Retina (tissue), 1 donor: ENCODE measurements at places on chromosomes 16 and 17.

GRCh38 chr17:60827943-60828342 is 150.3 kb downstream of the BCAS3 start:
- no peak for DNase-seq

- no peak for DNase-seq
These were observed 15.3 kb downstream of the RNF43 start for GRCh38 chr17:58402047-58402446.

GRCh38 chr17:53630115-53630514 is 192.6 kb upstream of the KIF2B start:
- DNase-seq: no peak

GRCh38 chr17:40699371-40699770 is 4.2 kb downstream of the KRT24 start:
- DNase-seq: peak; percentile 44

- no peak for DNase-seq
These were observed 124.9 kb downstream of the CYLD start for GRCh38 chr16:50866806-50867205.

GRCh38 chr17:4534515-4534914 is 20.7 kb downstream of the MYBBP1A start:
- peak; percentile 19 for DNase-seq

DNA sequence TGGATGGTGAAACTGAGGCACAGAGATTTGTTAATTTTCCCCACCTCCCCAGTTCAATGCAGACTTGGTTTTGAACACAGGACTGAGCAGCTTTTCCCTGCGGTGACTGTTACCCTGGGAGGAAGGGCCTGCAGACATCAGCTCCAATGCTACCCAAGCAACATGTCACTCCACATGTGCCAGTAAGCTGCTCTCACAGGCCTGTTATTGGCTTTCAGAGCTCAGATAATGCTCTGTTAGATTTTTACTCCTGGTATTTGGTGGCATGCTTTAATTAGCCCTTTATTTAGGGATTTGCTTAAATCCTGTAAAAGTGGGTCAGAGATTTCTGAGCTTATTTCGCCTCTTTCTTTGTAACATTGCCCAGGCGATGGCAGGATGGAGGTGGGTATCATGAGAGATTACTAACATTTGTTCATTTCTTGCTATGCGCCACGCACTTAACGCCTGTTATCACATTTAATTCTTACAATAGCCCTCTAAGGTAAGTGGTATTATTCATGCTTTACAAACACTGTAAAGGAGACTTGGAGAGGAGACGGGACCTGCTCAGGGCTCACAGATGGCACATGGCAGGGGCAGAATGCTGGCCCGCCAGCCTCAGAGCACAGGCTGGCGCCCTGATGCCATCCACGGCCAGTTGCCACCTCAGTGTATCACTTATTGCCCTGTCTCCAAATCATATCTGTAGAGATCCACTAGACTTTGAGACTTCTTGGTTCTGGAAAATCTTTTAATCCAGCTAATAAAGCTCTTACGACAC is 84.0 kb upstream of the CACNG5 start:
- DNase-seq: no peak

DNA sequence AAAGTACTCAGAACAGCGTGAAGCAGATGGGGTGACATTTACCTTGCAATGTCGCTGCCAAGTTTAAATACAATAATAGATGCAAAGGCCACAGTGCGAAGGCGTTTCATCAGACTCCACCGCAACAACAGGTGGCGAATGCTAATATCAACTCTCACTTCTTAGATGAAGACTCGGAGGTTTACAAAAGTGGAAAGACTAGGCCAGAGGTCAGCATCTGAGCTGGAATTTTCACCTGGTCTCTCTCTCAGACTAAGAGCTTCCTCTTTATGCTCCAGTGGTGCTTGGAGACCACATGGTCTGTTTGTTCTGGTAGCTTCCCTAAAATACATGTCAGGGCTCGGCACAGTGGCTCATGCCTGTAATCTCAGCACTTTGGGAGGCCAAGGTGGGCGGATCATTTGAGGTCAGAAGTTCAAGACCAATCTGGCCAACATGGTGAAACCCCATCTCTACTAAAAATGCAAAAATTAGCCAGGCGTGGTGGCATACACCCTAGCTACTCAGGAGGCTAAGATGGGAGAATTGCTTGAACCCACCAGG is 169.1 kb downstream of the XYLT1 start:
- DNase-seq: no peak

GRCh38 chr17:55161935-55162555 is 102.7 kb upstream of the HLF start:
- DNase-seq: no peak
